ENCODE measurements at places on chromosomes 5 and 9.

- no peak for DNase-seq
Measured at GRCh38 chr5:139293202-139293506, 386 bp upstream of the MATR3 start.

GRCh38 chr9:133991214-133991921 lies 756 bp downstream of the VAV2 start:
- no peak for DNase-seq

DNA sequence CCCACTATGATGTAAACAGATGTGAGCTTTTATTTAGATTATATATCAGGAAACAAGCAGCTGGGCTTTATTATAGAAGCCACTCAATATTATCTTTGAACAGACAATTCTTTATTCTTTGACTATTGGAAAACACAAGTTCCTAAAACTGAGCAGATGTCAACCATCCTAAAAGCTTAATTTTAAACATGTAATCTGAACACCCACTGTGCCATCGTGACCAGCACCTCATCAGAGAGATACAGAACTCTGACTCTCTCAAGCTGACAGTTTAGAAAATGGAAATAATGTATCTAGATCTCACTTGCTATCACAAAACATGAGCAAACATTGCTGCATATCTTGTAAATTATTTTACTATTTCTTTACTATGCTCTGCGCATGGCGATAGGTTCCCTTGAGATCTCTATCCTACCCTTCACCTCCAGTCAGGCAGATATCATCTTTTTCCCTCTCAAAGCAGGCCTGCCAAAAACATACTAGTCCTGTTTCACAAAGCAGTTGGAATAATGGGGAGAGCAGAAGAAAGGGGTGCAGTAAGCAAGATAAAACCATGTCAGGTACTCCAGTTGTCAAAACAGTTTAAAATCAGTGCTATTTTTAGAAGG lies 151.0 kb downstream of the KIAA0825 start:
- DNase-seq: no peak

- DNase-seq: no peak
Measured at GRCh38 chr5:165630261-165630778, 2124.9 kb downstream of the MAT2B start.

All from glomerular endothelial cell (primary cell).